ENCODE measurements at places on chromosomes 2 and 18.

- no peak for DNase-seq
Measured at GRCh38 chr18:22020867-22021370, 148.5 kb upstream of the GATA6 start.

DNA sequence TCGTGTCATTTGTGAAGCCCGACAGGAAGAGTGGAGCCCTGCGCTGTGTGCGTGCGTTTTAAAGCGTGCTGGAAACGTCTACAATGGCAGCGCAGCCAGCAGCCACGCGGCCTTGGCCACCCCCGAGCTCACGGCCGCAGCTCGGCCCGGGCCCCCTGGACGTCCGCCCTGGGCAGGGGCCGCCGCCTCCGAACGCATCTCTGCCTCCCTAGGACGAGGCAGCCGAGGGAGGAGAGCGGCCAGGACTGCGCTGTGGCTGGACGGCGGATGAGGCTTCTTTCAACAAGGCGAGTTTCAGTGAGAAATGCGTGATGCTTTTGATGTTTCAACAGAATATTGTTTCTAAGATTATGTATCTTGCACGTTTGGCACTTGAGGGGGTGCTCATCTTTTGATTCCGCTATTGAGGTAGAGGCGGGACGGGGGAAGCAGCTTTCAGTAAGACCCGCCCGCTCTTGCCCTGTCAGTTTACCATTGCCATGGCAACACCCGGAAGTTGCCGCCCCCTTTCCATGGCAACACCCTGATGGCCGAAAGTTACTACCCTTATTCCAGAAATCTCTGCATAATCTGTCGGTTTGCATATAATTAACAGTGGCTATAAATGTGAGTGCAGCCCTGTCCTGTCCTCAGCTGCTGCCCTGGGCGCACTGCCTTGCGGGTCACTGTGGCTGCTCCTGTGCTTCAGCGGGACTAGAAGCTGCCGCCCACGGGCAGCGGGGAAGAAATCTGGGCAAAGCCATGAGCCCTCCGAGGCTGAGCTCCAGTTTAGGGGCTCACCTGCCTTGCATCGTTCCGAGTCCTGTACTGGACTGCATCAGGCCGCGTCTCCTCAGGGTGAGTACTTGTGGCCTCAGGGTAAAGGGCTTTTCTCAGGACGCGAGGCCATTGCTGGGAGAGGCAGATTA, 38.6 kb downstream of the ADNP2 start:
- DNase-seq, result peak; percentile 67

GRCh38 chr18:55821219-55821618, 233.2 kb upstream of the TCF4 start:
- DNase-seq, result peak; percentile 5

DNA sequence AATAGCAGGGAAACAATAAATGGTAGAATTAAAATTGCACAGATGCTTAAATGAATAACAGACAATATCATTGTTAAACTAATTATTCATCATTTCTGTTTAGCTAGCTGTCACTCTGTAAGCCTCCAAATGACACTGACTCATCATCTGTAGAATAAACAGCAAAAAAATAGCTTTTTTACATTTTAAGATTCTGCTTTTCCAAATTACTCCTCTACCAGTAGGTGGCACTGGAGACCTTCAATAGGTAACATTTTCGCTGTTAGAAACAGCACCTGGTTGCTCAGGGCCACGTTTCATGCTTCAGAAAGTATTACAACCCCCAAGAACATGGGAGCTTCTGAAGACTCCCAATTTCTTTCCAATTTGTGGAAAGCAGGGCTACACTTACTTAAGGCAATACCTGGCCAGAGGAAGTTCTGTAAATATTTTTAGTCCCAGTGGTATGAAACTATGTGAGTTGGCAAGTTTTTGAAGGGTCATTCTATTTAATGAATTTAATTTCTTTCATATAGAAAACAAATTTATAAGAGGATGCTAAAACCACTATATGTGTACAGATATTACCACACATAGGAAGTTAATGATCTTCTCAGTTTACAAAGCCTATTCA, 45.4 kb downstream of the TTN start:
- peak; percentile 12 for DNase-seq

GRCh38 chr2:242060212-242060835, 190.8 kb downstream of the RTP5 start:
- DNase-seq, result no peak
